GDM1 (cell line): ENCODE measurements at places on chromosomes 3 and 15.

DNA sequence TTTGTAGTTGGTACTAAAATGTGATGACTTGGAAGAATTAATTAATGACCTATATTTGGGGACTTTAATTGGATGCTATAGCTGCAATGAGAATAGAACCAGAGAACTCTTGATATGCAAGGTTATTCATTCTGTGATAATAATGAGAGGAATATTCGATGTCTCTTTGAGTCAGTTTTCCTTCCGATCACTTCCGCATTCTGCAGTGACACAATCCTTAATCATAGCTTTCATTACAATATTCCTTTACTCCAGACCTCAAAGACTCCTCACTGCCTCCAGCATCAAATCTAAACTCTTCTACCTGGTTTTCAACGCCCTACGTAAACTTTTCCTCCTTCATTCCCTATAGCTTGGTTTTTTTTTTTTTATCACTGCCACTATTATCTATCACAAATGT is 21.6 kb downstream of the B3GNT5 start:
- DNase-seq, result no peak

DNA sequence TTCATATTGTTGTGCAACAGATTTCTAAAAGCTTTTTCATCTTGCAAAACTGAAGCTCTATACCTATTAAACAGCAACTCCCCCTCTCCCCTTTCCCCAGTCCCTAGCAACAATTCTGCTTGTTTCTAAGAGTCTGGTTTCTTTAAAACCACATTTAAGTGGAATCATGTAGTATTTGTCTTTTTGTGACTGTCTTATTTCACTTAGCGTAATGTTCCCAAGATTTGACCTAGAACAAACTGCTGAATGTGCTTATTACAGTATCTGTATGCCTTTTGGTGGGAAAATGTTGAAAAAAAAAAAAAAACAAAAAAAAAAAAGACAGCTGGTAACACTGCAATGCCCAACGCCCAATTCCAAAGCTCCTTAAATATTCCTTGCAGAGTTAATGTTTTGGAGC is 19.5 kb upstream of the SPESP1 start:
- DNase-seq, result no peak

DNA sequence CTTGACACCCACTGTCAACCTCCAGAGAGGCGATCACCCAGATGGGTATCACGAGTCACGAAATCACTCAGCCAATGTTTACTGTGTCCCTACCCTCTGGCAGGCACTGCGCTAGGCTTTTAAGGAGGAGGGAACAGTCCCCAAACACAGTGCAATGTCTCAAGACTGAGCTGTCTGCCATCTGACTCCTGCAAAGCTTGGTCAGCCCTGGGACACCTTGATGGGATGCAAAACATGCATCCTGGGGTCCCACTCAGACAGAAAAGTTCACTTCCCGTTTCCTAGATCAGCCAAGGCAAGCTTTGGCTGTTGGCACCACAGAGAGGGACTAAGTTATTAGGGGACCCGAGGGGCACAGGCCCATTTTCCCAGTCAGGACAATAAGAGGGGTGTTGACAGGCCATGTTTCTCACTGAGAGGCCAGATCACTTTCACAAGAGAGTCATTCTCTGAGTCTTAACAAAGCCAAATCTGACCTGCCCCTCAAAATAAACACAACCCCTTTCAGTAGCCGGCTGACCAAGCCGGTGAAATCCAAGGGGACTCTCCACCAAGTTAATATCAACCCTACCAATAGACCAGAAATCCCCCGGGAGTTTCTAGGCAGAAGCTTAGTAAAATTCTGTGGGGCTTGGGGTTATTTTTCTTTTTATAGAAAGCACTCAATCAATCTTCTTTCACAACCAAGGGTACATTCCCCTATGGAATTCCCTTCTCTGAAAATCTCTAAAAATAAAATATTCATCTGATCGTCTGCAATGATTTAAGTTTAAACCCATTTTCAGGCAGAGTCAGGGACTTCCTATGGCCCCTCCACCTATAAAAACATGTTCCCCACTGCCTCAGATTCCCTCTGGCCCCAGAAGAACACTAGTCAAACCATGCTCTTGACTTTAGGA is 3.5 kb downstream of the RFTN1 start:
- DNase-seq, result no peak

- no peak for DNase-seq
These were observed 356.9 kb upstream of the RASGRP1 start for GRCh38 chr15:38921471-38921870.

- no peak for DNase-seq
These were observed 127.7 kb downstream of the XXYLT1 start for GRCh38 chr3:195143221-195143620.

DNA sequence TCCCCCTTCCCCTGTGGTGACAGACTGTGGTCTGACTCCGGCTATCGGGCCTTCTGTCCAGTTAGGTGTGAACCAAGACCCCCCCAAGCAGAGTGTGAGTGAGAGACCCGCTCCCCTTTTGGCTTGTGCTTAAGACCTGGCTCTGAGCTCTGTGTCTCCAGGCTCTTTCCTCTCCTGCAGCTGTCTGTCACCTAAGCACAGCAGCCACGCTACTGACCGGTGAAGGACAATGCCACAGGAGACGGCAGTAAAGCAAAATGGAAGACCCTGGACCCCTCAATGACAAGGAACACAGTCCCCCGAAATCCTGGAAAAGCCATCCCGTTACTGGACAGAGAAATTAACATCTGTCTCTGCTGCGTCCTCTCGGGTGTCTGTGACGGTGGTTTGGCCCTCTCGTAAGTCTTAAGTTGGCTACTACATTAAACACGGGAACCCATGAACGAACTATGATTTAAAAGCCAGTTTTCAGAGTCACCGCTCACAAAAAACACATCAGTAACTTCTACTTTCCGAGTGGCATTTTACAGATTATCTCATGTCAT is 53.7 kb downstream of the CHSY1 start:
- no peak for DNase-seq
